ENCODE measurements at places on chromosomes 1 and 21.

GRCh38 chr1:219265026-219265515 is 91.4 kb downstream of the LYPLAL1 start:
- DNase-seq = no peak

DNA sequence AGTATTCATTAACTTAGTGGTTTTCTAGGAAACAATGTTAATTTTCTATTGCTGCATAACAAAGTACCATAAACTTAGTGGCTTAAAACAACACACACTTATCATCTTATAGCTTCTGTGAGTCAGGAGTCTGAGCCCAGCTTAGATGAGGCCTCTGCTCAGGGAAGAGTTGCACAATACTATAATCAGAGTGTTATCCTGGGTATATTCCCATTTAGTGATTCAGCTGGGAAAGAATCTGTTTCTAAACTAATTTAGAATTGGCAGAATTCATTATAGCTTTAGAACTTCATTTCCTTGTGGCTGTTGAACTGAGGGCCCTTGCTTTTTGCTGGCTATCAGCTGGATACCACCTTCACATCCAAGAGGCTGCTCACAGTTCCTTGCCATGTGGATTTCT is 515.5 kb downstream of the BRINP3 start:
- no peak for DNase-seq

DNA sequence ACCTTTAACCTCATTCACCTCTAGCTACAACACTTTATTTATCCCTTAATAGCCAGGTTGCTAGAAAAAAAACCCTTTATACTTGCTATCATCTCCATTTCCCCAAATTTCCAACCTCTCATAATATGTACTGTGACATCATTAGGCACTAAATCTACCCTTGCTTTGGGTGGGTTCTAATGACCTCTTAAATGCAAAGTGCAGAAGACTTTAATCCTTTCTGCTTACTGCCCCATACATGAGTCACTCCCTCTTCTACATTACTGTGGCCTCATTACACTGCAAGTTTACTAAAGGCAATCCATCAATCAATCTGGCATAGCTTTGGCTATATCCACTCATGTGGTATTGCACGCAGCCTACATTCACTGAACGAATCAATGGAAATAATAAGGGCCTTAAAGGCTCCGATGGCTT is 353.3 kb downstream of the SMYD3 start:
- DNase-seq = no peak

- no peak for DNase-seq
These were observed 90.4 kb downstream of the KCNK1 start for GRCh38 chr1:233704170-233704897.

DNA sequence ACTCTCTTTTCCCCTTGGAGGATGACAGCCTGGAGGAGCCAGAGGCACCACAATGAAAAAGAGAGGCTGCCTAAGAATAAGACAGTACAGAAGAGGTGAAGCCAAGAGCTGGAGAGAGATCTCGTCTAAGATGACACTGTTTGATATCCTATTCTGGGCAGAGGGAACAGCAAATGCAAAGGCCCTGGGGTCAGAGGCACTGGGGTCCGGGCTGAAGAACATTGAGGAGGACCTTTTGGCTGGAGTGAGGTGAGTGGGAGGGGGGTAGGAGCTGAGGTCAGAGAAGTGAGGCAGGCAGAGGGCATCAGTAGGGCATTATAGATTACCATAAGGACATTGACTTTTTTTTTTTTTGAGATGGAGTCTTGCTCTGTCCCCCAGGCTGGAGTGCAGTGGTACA is 19.3 kb upstream of the TMEM51 start:
- DNase-seq = no peak

GRCh38 chr1:12201352-12202189 is 28.3 kb upstream of the VPS13D start:
- no peak for DNase-seq

- DNase-seq = no peak
These were observed 94.4 kb downstream of the WDR4 start for GRCh38 chr21:42784896-42785451.
